D721Med (cell line): ENCODE measurements at places on chromosomes 6 and 20.

GRCh38 chr6:97958134-97958533, 675.1 kb upstream of the MMS22L start:
- DNase-seq = no peak

DNA sequence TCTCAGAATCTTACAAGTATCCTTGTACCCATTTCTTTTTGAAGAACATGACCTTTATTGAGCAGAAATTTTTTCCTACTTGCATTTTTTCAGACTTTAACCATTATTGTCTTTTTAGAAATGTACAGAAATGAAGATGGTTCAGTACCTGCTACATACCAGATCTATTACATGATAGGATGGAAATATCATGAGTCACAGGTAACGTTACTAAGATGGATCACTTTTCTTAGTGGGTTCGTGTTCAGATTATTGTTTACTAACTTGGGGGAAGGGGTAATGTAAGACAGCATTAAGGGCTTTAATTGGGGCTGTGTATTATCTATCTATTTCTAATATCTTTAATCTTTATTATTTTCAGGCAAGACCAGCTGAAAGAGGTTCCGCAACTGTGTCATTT, 31.9 kb downstream of the NDUFAF5 start:
- DNase-seq = no peak

GRCh38 chr6:31580438-31580740, 1.8 kb downstream of the LTB start:
- no peak for DNase-seq

GRCh38 chr6:36774331-36774730, 64.9 kb downstream of the CPNE5 start:
- no peak for DNase-seq

DNA sequence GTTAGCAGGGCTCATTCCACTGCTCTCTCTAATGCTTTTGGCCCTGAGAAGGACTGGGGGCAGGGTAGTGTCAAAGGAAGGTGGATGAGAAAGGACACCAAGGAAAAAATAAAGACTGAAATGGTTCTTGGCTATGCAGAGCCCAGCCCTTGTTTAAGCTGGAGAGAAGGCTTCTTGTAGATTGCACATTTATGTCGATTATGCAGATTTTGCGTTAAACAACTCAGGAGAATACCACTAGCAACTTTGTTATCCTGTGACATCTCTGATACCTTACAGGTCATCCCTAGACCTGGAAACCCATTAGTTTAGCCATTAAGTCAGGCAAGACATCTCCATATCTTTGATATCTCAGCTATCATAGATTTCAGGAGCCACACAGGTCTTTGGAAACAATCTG, 11.1 kb upstream of the IL17F start:
- DNase-seq = no peak

DNA sequence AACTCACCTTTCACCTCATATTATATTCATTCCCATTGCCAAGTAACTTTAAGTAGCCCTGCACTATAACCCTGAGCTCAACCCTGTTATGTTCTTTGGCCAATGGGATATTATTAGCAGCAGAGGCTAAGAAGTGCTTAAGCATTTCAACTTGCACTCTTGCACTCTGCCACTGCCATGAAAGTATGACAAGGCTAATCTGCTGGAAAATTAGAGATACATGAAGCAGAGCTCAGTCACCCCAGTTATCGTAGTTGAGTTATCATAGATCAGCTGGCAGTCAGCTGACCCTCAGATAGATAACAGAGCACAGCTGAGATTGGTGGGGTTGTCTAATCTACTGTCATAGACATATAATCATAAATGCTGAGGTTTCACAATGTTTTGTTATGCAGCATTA, 209.4 kb upstream of the RUNX2 start:
- no peak for DNase-seq

DNA sequence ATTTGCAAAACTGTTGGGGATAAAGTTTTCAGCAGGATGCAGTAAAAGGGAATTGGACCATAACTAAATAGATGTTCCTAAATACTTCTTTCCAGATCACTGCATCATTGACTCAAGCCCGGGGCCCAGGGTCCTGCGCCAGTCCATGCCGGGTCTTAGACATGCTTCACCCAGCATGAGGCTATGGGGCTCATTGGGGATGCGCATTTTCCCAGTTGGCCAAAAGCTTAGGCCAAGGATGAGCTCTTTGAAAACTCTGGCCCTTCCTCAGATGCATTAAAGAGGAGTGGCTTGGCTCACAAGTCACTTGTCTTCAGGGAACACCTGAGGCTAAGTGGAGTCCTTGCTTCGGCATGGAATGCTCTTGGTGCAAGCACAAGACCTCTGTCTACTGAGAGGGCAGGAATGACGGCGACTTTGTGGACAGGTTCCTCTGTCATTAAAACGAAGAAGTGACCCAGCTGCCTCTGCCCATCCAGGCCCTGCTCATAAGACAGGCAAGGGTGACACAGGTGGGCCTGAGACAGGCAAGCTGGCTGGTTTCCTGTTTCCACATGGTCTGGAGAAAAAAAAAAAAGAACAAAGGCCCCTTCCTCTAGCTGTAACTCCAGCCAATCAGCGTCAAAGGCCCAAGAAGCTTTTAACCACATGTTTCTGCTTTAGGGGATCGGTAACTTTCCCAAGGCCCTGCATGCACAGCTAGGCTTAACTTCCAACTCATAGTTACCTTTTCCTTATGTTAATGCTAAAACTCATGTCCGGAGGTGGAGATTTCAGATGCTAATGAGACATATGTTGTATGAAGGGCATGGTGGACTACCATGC, 81.4 kb upstream of the CDH4 start:
- no peak for DNase-seq

DNA sequence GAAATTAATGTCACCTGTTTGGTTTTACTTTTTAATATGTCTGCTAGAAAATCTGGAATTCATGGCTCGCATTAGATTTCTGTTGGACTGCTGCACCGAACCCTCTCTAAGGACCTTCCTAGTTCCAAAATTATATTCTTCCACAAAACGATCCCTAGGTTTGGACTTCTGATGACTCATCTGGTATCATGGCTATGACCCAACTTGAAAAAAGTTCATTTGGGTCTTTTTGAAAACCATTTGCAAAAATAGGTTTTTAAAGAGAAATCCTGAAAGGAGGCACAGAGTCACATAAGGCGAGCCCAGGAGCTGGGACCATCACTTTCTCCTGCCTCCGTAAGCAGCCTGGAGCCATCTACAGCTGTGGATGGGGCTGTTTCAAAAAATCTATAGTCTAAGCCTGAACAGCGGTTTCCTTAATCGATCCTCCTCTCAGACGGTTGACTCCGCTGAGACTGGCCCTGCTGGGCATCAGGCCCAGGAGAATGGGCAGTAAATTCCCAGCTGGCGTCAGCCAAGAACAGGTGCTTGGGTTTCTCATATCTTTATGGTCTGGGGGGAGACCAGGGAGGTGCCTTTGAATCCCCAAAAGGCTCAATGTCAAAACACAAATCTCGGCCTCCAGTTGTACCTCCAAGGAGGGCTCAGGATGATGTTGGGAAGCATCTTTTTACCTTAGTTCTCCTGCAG, 44.6 kb downstream of the SLC24A3 start:
- no peak for DNase-seq

- DNase-seq = no peak
These were observed 39.1 kb upstream of the ARHGAP18 start for GRCh38 chr6:129748901-129749748.

GRCh38 chr20:35907017-35907701, 47.1 kb downstream of the SCAND1 start:
- DNase-seq = no peak

- DNase-seq = no peak
These were observed 31.6 kb downstream of the ADTRP start for GRCh38 chr6:11747021-11747420.

DNA sequence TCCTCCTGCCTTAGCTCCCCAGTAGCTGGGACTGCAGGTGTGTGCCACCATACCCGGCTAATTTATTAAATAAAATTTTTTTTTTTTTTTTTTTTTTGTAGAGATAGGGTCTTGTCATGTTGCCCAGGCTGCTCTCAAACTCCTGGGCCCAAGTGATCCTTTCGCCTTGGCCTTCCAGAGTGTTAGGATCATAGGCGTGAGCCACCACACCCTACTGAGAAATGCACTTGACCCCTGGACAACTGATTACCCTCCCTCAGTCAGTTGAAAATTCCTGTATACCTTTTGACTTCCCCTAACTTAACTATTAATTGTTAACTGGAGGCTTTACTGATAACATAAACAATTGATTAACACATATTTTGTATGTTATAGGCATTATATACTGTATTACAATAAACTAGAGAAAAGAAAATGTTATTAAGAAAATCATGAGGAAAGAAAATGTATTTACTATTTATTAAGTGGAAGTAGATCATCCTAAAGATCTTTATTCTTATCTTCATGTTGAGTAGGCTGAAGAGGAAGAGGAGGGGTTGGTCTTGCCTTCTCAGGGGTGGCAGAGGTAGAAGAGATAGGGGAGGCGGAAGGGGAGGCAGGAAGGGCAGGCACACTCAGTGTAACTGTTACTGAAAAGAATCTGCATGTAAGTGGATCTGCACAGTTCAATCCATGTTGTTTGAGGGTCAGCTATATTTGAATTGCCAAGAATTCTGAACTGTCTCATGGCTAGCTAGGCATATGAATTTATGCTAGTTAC, 104.3 kb downstream of the FARS2 start:
- DNase-seq = no peak

DNA sequence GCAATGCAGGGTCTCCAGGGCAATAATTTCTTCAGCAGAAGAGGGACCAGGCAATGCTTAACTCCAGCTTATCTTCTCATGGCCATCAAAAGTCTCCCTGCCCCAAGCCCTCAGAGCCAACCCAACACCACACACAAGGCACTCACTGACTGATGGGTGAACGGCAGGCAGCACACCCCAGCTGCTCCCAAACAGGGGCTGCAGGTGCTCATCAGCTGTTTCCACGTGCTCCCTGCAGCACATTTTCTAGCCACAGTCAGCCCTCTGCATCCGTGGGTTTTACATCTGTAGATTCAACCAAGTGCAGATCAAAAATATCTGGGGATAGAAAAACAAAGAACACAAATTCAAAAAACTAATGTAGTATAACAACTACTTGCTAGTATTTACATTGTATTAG, 4.0 kb upstream of the GABRR1 start:
- no peak for DNase-seq
